IMR-90 (cell line): ENCODE measurements at places on chromosomes 1 and 21.
A peak's percentile ranks its signal among the peaks of the same experiment; 100 is the strongest.

DNA sequence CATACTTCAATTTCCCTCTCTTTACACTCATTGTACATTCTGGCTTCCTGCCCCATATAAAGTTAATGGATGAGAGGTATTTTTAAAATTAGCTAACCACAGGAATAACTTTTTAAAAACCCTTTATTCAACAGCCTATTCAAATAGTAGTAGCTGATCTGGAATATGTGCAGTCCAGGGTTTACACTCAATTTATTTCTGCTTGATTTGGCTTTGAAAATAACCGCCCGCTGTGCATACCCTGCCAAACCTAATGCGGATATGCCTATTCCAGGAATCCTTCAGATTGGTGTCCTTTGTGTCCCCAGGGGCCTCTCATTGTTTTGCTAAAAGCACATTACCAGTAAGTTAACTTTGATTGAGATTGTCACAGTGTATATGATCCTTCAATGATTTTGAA lies 1686.2 kb downstream of the PLA2G4A start:
- no peak for DNase-seq

GRCh38 chr1:236524895-236525184 lies 1.1 kb downstream of the LGALS8 start:
- DNase-seq = no peak

DNA sequence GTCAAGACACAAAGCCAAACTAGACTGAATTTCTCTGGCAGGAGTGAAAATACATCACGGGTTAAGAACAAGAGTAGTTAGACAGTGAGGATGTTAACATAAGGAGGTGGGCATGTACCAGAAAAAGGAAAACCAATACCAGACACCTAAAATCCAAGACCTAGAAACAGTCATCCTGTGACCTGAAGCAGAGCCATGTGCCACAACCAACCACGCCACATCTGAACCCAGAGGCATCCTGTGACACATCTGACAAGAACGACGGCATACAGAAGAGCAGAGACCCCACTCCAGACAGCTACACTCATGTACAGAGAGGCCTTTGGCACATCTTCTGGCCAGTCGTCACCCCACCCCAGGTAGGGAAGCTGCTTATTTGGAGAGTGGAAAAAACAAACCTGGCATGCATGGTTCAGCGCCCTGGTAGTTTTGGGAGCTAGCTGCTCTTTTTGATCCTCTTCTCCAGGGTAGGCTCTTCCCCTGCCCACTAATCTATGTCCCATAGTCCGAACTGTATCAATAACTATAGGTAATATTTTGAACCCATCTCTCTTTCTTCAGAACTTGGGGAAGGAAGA lies 72.1 kb downstream of the SLC45A1 start:
- no peak for DNase-seq

- DNase-seq = no peak
These were observed 22.4 kb downstream of the PTTG1IP start for GRCh38 chr21:44850905-44851657.

GRCh38 chr1:55374216-55374615 lies 159.1 kb upstream of the USP24 start:
- no peak for DNase-seq

GRCh38 chr21:36698981-36699545 lies at the start of gene SIM2:
Gene SIM2 (plus strand): TSS chr21:36699115. CDS start chr21:36699747, 632 bp downstream.
- DNase-seq = peak; percentile 52

- peak; percentile 80 for DNase-seq
These were observed 52.7 kb upstream of the EIF4G3 start for GRCh38 chr1:21229246-21230000.

DNA sequence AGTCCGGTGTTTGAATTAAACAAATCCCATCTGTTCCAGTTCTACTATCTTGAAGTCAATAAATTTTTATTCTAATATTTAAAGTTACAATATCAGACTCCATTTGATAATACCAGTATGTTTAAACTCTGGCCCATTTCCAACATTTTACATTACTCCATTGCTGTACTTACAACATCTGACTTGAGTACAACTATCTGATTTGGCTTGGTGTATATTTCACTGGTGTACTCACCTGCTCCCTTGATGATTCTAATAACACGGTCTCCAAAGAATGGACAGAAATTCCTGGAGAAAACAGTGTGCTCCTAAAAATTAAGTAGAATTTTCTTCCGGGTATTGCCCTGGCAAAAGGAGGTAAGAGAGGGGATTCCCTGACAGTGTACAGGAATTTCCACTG lies 680.5 kb upstream of the ADAMTS5 start:
- DNase-seq = no peak

DNA sequence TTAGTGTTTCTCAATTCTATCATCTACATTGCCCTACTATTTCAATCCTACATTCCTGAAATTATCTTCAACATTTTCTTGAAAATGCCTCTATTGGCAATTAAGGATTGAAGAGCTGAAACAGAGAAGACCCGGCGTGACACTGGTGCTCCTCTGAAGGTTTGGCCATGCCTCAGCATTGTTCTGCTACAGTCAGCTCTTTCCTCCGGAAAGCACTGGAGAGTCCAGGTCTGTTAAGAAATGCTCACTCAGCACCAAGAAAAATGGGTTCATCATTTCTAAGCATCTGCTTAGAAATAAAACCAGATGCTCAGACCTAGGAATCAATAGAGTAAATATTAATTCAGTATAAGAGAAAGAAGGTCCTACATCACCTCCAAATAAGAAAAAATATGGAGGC lies 58.8 kb downstream of the WARS2 start:
- no peak for DNase-seq

DNA sequence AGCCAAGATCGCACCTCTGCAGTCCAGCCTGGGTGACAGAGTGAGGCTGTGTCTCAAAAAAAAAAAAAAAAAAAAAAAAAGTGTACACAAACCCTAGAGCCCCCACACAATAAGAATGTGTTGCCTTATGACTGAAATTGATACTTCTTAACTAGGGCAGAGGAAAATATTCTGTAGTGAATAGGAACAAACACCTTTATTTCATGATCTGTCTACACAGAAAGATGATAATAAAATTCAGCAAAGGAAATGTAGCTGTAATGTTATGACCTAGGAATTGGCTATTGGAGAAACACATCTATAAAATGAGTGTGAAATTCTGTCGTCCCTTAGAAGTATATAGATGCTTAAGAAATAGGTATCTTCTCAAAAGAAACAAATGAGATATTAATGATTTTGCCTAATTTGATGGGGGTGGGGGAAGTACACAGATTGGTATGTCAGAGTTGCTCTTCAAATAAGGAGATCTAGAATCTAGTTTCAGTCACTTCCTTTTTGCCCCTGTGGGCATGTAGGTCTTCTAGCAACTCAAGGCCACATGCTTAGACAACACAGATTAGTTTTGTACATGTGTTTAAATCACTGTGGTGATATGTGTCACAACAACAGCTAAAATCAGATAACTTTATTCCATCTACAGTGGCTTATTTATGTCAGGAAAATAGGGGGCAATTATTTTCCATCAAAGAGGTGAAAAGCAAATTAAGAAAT lies 10.7 kb upstream of the GPR25 start:
- DNase-seq = no peak

DNA sequence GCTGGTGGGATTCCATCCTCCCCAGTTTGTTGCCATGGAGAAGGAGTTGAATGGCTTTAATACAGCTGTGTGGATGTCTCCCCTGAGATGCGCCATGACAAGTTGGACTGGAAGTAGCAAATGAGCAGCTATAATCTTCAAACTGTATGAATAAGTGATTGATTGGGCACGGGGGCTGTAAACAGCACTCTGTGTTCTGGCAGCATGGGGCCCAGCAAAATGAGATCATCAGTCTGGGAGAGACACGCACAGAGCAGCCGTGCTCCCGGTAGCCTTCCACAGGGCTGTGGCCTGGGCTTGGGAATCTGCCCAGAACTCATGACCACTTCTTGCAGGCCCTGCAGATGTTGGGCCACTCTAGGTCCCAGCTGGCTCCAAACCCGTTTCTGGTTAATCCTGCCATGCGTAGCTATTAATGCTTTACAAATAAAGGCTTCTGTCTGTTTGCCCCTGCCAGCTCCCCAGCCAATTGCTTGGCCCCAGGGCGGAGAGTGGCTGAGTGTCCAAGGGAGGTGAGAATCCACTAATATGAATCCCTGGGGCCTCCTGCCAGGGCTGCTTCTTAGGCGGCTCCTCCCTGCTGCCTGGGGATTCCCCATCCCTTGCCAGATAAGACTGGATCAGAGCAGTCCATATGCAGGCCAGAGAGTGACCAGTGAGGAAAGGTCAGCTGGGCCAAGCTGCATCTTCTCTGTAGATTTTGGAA lies 642.9 kb downstream of the AJAP1 start:
- DNase-seq = no peak

DNA sequence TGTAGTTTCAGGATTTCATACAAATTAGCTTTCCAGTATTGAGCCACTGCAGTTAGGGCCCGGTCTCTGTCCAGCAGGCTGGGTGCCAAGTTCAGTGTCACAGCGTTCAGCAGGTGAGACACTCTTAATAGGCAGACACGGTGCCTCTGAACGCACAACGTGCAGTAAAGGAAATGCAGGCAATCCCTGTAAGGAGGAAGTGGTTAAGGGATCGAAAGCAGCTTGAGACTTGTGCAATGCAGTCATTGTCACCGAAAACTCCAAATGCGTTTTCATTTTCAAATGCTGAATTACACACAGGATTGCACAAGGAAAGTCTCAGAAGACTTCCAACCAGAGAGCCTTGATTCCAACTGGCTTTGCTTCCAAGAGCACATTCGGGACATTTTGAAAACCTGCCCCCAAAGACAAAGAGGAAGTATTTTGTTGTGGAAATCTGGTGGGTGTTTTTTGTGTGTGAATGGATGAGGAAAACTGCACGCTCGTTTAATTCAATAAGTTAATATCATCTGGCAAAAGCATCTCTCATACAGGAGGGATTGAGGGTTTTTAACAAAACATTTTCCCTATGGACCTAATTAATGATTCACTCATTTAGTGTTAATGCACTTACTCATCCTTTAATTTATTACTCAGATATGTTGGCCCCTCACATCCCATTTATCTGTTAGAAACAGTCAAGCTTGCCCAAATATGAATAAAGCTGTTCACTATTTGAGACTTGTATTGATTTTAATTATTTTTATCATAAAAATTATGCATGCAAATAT lies 61.6 kb downstream of the PTGS2 start:
- DNase-seq = no peak

- DNase-seq = peak; percentile 8
These were observed 54.2 kb downstream of the SYT2 start for GRCh38 chr1:202656057-202656456.

DNA sequence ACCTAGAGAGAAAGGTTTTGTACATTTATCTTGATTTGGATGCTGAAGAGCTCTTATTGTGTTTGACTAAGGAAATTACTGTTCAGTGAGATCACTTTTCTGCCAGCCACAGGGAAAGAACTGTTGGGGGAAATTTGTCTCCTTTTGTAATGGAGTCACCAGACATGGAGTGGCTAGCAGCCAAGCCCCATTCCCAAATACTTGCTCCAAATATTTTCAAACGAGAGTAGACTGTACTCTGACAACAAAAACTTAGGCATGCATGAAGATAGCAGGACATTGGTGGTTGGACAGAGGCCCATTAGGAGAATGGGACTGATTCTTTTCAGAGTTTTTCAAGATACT lies 21.1 kb downstream of the IPO9 start:
- DNase-seq = peak; percentile 87

- DNase-seq = no peak
These were observed 91.2 kb downstream of the AJAP1 start for GRCh38 chr1:4745560-4745959.
